ENCODE measurements at places on chromosomes 16 and 17.

- DNase-seq = no peak
Measured at GRCh38 chr16:14958970-14959369, 15.9 kb upstream of the PDXDC1 start.

GRCh38 chr17:82106688-82107305 lies 8.8 kb upstream of the FASN start:
- DNase-seq = no peak

DNA sequence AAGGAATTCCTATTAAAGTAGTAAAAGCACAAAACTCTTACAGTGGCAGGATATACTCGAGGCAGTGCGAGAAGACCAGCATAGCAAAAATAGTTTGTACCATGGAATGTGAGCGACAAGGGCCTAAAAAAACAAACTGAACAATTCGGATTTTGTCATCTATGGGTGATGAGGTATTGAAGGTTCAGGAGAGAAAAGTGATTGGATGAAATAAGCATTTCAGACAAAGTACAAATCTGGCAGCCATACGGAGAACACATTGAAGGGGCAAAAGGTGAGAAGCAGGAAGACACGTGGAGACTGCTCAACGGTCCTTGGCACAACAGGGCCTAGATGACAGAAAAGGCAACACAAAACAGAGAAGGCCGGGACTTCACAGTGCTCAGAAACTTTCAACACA lies 22.5 kb downstream of the MYH10 start:
- no peak for DNase-seq

DNA sequence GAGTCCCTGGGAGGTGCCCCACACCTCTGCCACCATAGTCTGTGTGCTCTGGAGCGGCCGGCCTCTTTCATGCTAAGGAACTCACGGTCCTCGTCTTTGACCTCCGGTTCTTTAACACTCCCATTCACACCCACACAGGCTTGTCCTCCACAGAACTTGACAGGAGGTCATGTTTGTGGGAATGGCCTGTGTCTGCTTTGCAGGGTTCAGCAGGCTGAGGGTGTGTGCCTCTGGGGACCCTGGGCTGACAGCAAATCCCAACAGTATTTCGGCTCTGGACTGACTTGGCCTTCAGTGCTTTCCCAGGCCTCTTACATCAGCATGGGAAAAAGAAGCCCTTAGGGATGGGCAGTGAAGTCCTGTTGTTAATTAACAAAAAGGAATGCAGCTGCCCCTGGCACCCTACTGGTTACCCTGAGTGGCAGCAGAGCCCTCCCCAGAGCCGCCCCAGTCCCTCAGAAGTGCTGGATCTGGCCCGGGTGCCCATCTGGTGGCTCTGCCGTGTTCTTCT lies 35.4 kb upstream of the ADORA2B start:
- DNase-seq = no peak

DNA sequence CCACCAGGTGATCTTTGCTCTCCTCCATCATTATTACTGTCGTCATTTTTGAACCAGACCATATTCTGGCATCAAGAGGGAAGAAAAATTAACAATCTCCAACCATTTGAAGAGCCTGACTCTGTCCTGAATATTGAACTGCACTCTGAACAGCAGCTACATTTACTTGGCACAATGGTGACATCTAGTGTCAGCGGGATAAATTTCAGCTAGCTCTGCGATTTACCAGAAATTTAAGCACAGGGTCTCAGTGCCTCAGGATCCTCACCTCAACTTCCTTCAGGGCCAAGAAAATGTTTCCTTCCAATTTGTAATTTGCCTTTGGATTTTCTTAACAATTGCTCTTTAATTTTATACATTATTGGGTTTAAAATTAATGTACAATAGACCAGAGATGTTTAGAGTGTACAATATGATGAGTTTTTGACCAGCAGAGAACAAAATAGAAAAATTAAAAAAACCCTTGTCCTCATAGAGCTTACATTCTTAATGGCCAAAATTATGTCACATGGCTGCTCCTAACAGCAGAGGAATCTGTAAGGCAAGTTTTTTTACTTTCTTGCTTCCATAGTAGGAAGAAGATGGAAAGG lies 10.7 kb upstream of the ZNF19 start:
- no peak for DNase-seq
